ENCODE measurements at places on chromosomes 1 and 21.

- DNase-seq = no peak
Observed at GRCh38 chr1:28062806-28063205, 25.6 kb downstream of the EYA3 start.

DNA sequence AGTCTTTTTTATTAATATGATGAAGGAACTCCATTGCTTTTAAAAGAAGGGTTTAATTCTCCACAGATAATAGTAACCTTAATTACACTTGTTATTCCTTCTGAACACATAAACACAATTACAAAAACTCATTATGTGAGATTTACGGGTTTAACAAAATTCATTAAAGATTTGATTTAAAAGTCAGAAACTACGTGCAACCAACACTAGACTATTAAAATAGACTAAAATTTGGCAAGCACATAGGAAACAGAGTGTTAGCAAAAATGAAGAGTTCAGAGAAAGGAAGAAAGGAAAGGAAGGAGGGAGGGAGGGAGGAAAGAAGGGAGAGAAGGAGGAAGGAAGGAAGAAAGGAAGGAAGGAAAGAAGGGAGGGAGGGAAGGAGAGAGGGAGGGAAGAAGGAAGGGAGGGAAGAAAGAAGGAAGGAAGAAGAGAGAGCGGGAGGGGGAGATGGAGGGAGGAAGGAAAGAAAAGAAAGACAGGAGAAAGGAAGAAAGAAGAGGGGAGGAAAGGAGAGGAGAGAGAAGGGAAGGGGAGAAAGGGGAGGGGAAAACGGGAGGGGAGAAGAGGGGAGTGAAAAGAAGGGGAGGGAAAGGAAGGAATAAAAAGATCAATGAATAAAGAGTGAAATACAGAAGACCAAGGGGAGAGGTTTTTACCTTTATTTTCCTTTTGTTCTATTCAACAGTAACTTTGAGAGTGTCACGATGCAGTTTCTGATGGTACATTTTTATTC, 123.4 kb upstream of the LYPLAL1 start:
- no peak for DNase-seq

GRCh38 chr1:65195495-65196417, 47.8 kb downstream of the AK4 start:
- no peak for DNase-seq

DNA sequence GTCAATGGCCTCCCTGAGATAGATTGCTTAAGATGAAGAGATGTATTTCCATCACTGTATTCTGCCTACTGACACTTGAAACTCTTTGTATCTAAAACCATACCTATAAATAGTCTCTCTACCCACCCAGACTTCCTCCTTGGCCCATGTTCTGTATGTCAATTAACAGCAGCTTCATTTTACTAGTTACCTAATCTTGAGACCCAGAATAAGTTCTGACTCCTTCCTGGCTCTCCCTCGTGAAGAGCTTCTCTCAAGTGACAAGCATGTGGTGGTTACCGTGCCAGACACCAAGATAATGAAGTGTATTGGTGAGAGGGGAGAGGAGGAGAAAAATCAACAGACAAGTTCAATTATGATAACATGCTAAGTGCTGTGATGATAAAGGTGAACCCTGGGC, 128.8 kb upstream of the RAVER2 start:
- no peak for DNase-seq

Measured in NCI-H524 treated with DMSO at 0.1 percent for 48 hours (cell line).